ENCODE measurements at places on chromosomes 2 and 18. TPM values are rescaled to one million over a fixed set of nuclear protein-coding genes. Genes with fewer than 3 reads are reported as not detected.

Gene OXER1
- total RNA-seq = 1.5 TPM

Gene C18orf63
- total RNA-seq = not detected

Gene REG3G
- total RNA-seq = not detected

Gene ANKRD30B
- total RNA-seq = not detected

Gene SLC16A14
- 13.7 TPM for total RNA-seq

Gene FAM237A
- total RNA-seq = not detected

Gene CKAP2L
- total RNA-seq = 13.5 TPM

Gene TMEM178A
- 5.2 TPM for total RNA-seq

Gene APOB
- total RNA-seq = 0.32 TPM

Gene CHRND
- total RNA-seq = 1.3 TPM

Gene LONRF2
- total RNA-seq = 6.7 TPM

Gene PIKFYVE
- total RNA-seq = 57.5 TPM

Gene RGPD8
- total RNA-seq = 55.9 TPM

Gene LYG2
- total RNA-seq = not detected

Gene PGAP1
- 72.5 TPM for total RNA-seq

Gene KRTCAP3
- 2.5 TPM for total RNA-seq

Gene CROCC2
- not detected for total RNA-seq

Gene ZNF521
- 58.3 TPM for total RNA-seq

Gene OBSL1
- total RNA-seq = 43.5 TPM

Gene BOLL
- 0.11 TPM for total RNA-seq

Gene NEUROD1
- not detected for total RNA-seq

Gene CFAP65
- not detected for total RNA-seq

Gene HOXD13
- total RNA-seq = 14.9 TPM

Gene METTL4
- 30.5 TPM for total RNA-seq

Gene QPCT
- total RNA-seq = 7.9 TPM

Gene ALPI
- total RNA-seq = not detected

Gene GULP1
- 119 TPM for total RNA-seq

Gene ZAP70
- 1.9 TPM for total RNA-seq

Gene PAX8
- total RNA-seq = 0.26 TPM

Gene BOK
- total RNA-seq = 16.7 TPM

Gene GPAT2
- total RNA-seq = 1.8 TPM

Gene CCDC68
- total RNA-seq = 41.3 TPM

Gene KLHL29
- 8.7 TPM for total RNA-seq

Gene FAM124B
- total RNA-seq = 13.1 TPM

Gene ALK
- 1.0 TPM for total RNA-seq

Gene NPHP1
- 10.8 TPM for total RNA-seq

Gene OTOS
- not detected for total RNA-seq

Gene R3HDM1
- 27.5 TPM for total RNA-seq

Gene EPAS1
- 42.8 TPM for total RNA-seq

Gene RAD51AP2
- 0.26 TPM for total RNA-seq

Gene UNC80
- 2.6 TPM for total RNA-seq

Gene IL36A
- total RNA-seq = not detected

Gene CDKL4
- 7.5 TPM for total RNA-seq

Gene FARP2
- total RNA-seq = 51.7 TPM

Gene CXCR1
- 0.26 TPM for total RNA-seq

Gene EDAR
- 1.7 TPM for total RNA-seq

Gene FEV
- total RNA-seq = not detected

Gene UCN
- 1.1 TPM for total RNA-seq

Gene FBXO48
- 1.2 TPM for total RNA-seq

Gene CCDC148
- 5.3 TPM for total RNA-seq

Gene LIMS3
- 13.5 TPM for total RNA-seq

Gene CFAP221
- 0.95 TPM for total RNA-seq

Gene BUB1
- total RNA-seq = 32.4 TPM
